ENCODE measurements at places on chromosomes 6 and 20.

- no peak for DNase-seq
Observed at GRCh38 chr6:69096681-69097080, 461.6 kb downstream of the ADGRB3 start.

- DNase-seq: no peak
Observed at GRCh38 chr6:18386298-18386976, 713 bp upstream of the RNF144B start.

GRCh38 chr20:13700761-13701160 is 62.0 kb upstream of the TASP1 start:
- no peak for DNase-seq

- no peak for DNase-seq
Observed at GRCh38 chr6:704046-704445, 11.1 kb upstream of the EXOC2 start.

- DNase-seq: no peak
Observed at GRCh38 chr6:75493400-75494064, at the start of gene FILIP1. FILIP1 (minus strand) TSS chr6:75493800; CDS start chr6:75414972, 78,828 bp downstream.

DNA sequence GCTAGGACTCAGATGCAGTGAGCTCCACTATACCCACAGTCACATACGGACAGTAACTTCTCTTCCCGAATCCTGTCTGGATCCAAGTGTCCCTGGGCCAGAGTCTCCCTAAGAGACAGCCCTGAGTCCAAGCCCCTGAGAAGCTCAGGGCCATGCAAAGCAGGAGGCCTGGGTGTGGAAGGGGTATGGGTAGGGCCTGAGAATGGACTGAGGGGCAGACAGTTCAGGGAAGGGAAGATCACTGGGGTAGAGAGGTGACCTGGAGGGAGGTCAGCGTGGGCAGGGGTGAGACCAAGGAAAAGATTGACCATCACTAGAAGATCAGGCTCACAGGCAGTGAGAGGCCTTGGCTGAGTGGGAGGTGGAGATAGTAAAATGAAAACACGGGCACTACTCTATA is 8.8 kb downstream of the RPS6KA2 start:
- no peak for DNase-seq

DNA sequence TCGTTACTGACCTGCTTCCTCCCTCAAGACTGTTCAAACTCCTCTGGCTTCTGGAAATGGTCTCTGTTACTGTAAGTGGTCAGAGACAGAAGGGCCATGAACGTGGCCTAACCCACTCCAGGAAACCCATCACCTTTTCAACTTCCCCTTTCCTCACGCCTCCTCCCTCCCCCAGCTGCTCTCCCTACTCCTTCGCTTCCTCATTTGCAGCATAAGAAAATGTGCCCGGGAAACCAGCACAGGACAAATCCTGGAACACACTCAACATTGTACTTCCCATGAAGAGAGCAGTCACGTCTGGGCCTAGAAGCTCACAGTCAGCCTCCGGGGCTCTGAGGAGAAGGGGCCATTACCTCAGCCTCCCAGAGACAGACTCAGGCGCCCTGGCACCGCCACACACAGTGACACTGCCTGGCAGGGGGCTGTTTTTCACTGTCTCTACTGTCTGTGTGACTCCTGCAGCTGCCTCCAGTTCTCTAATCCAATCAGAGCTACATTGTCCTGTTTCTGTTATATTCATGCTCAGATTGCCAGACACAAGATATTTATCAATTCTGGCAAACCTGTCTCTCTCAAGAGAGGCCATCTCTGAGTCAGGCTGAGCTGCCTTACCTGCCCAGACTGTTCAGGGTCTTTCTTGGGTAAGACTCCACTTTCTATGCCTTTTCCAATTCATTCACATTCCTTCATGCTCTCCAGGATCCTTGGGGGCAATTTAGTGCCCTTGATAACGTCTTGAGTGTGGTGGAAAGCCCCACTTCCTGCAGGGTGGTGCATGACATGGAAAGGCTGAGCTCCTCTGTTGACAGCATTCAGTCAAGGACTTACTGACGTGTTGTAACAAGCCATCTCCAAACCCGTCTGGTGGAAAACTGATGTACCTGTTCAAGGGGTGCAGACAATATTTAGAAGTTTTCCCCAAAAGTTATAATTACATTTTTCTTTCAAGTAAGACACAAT is 242.2 kb downstream of the HIVEP2 start:
- no peak for DNase-seq

DNA sequence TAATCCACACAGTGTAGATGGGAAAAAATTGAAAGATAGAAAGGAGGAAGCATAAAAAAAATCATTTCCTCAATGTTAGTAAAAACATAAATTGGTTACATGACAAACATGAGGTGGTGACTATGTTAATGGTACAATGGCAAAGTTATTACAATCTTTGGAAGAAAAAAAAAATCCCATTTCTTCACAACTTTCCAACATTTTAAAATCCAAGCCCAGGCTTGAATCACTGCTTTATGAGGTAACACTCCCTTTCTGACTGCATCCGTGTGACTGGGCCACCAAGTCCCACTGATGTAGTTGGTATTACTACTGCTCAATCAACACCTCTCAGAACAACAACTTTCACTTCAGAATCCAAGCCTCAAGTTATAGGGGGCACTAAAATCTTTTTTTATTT is 160.4 kb downstream of the BTBD9 start:
- no peak for DNase-seq

GRCh38 chr6:31394381-31394780 is 9.0 kb upstream of the MICA start:
- DNase-seq: no peak

Measured in stimulated activated CD8-positive, alpha-beta memory T cell treated with anti-CD3 and anti-CD28 coated beads, Interleukin-12 subunit alpha, Interleukin-12 subunit beta, amount 100 ng/mL, for 1 hour (primary cell).